ENCODE measurements at places on chromosomes 3 and 15.

DNA sequence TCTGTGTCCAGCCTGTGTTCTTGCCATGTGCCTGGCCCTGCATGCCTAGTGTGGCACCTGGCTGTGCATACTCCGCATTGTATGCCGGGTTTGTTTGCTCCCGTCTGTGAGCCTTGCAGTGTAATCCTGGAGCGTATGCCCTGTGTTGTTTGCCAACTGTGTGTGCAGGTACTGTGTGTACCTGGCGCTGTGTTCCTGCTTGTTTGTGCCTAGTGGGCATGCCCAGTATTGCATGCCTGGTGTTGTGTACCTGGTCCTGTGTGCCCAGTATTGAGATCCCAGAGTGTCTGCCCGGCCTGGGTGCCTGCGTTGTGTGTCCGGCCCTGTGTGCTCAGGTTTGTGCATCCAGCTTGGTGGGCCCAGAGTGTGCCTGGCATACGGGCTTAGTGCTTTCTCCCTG is 54.5 kb upstream of the CHRNA7 start:
- no peak for DNase-seq

DNA sequence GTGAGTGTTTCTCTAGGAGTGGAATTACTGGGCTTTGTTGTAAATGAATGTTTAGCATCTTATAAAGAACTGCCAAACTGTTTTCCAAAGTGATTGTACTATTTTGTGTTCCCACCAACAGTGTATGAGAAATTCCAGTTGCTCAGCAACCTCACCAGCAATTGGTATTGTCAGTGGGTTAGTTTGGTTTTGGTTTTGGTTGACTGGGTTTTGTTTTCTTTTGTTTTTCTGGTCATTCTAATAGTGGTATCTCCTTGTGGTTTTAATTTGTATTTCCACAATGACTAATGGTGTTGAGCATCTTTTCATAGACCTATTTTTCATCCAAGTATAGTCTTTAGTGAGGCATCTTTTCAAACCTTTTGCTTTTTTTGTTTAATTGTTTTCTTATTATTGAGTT is 27.1 kb downstream of the FILIP1L start:
- DNase-seq, result no peak

- DNase-seq, result no peak
These were observed 44.6 kb downstream of the HES1 start for GRCh38 chr3:194180570-194180969.

GRCh38 chr3:161270991-161271390 is 49.9 kb downstream of the NMD3 start:
- no peak for DNase-seq

GRCh38 chr3:108393128-108393900 is 97.0 kb downstream of the HHLA2 start:
- no peak for DNase-seq

DNA sequence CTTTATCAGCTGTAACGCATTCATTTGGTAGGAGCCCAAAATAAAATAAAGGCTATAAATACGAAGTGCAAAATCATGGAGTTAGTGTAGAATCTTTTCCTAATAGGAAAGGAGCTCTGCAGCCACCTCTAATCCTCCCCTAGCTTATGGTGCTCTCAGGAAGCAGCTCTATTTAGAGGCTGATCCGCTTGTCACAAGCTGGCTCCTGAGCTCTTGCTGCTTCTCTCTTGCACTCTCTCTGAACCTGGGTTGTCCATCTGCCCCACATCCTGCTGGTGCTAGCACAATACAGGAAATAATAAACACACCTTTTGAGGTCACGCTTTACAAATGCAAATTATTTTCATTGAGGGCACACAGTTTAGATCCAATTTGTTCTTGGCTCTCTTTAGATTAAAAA is 37.3 kb upstream of the BFSP2 start:
- DNase-seq, result no peak
